ENCODE measurements at places on chromosomes 7 and 10.

DNA sequence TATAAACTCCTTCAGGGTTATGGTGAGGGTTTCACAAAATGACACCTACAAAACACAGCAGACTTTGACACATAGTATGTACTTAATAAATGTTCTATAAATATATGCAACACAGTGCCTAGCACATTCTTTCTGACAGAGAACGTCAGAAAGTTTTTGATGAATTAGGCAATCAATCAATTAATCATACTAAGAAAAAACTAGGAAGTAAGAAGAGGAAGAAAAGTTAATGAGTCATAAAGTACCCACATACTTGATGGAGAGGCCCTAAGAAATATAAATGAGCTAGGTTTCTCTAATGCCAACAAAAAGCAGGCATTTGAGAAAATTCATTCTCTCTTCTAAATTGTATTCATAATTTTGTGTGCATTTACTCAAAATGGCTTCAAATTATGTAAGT is 192.7 kb upstream of the VWC2 start:
- no peak for DNase-seq

- no peak for DNase-seq
Measured at GRCh38 chr7:176786-177459, 15.4 kb upstream of the FAM20C start.

- no peak for DNase-seq
Measured at GRCh38 chr10:127243490-127244272, 47.3 kb upstream of the INSYN2A start.

GRCh38 chr10:124044143-124044862 is 49.1 kb downstream of the CHST15 start:
- no peak for DNase-seq

DNA sequence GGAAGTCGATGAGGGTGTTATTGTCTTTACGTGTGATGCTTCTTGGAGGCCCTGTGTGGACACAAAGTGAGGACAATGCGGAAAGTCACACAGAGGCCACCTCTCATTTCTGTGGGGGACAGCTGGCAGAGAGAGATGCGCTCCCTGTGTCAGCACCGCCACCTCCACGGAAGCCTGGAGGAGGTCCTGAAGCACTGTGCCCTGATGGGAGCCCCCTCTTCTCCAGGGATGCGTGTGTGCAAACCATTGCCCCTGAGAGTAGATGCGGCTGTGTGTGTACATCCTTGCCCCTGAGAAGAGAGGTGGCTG is 2.0 kb downstream of the PTPRE start:
- DNase-seq: no peak

- DNase-seq: no peak
Measured at GRCh38 chr10:79561257-79561656, 1.1 kb upstream of the SFTPA2 start.

GRCh38 chr10:86786368-86786767 is 29.9 kb downstream of the BMPR1A start:
- no peak for DNase-seq

GRCh38 chr10:132591166-132591971 is 53.8 kb downstream of the INPP5A start:
- no peak for DNase-seq

GRCh38 chr7:47432671-47433563 is 149.0 kb downstream of the TNS3 start:
- no peak for DNase-seq

GRCh38 chr10:16509996-16510395 is 11.7 kb downstream of the C1QL3 start:
- DNase-seq: no peak

DNA sequence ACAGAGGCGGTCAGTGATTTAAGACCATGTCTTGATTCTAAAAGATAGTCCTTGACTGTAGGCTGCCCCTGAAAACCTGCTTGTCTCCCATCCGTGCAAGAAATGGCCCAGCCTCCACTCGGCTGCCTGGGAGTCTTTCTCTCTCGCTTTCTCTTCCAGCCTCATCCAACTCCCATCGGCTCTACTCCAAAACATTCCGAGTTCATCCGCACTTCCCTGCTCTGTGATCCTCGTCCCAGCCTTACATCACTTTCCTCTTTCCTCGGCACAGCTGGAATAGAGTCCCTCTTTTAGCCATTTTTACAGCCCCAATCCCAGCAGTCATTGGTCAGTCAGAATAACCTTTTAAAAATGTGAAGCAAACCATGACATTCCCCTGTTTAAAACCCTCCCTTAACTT is 135.1 kb downstream of the TAX1BP1 start:
- DNase-seq: no peak

DNA sequence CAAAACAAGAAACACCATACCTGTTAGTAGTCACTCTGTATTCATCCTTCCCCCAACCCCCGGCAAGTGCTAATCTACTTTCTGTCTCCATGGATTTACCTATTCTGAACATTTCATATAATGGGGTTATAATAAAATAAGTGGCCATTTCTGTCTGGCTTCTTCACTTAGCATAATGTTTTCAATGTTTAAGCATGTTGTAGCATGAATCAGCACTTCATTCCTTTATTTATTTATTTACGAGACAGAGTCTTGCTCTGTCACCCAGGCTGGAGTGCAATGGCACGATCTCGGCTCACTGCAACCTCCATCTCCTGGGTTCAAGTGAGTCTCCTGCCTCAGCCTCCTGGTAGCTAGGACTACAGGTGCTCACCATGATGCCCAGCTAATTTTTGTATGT is 69.2 kb downstream of the HIP1 start:
- DNase-seq: no peak

DNA sequence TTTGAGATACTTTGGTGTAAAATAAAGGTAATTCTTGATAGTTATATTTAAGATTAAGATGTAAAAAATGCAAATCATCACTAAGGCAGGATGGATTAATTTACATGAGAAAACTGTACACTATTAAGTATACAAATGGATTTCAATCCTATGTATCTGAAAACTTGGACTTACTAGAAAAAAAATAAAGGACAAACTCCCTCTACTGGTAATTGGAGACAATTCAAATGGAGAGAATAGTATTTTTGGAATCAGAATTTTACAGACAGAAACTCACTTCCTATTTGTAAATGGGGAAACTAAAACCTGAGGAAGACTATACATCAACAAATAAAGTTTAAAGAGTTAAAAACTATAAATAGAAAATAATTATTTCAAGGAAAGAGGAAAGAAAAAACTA is 62.6 kb downstream of the CUL2 start:
- no peak for DNase-seq

GRCh38 chr7:13152755-13153154 is 465.3 kb downstream of the ARL4A start:
- DNase-seq: no peak

GRCh38 chr7:41027428-41028115 is 675.3 kb downstream of the INHBA start:
- no peak for DNase-seq

DNA sequence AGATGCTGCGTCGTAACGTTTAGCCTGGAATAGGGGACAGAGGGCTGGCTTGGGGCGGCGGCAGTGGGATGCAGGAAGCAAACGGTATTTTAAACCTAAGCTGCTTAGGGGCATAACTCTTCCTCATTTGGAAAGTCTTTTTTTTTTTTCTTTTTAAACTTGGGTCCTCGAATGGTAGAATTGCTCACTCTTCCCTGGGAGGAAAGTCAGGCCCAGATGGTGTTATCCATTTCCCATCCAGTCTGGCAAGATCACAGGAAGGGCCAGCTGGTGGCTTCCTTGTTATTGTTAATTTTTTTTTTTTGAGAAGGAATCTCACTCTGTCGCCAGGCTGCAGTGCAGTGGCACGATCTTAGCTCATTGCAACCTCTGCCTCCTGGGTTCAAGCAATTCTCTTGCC is 56.6 kb downstream of the TMEM209 start:
- DNase-seq: no peak

DNA sequence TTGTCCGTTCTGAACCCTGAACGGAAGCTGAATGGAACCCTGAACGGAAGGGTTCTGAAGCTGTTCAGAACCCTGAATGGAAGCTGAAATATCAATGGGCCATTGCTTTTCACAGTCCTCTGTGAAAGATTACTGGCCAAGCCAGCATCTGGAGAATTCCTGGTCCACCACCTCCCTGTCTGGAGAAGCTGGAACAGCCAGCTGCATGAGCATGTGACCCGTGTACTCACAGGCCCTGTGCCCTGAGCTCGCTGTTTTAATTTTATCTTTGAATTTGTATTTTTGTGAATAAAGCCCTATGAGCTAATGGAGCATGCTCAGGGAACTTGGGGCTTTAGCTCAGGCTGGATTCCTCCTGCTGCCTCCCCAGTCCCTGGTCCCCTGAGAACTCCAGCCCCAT is 37.2 kb downstream of the HTRA1 start:
- DNase-seq: no peak

DNA sequence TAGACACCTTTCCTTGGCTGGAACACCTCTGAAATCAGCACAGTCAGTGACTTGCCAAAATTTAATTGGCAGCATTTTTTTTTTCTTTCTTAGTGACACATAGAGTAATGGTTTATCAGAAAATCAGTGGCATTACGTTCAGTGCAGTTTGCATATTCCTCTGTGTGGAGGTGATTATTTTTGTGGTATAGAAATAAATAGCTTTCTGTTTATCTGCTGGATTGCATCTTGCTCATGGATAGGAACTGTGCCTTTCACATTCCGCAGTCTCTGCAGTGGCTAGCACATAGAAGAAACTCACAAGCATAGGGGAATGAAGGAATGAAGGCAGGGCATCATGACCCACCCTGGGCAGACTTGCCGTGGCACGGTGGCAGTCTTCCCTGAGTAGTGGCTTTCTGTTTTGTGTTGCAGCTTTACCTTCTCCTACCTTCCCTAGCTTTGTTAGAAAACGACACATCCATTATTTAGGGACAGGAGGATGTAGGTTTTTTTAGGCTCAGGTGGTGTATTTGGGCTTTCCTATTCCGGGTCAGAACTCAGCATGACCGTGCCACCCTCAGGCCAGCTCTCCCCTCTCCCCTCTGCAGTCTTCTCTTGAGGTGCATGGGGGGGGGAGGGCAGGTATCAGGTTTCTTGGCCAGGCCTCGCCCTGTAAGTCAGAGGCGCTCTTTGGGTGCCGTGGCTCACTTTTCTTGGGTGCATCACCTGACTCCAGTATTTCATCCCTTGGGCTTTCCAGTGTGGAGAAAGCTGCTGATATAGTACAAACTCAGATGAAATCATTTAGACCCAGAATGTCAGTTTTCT is 112.5 kb upstream of the GJD4 start:
- DNase-seq: no peak

GRCh38 chr7:151756076-151756731 is 120.7 kb downstream of the PRKAG2 start:
- peak; percentile 61 for DNase-seq

DNA sequence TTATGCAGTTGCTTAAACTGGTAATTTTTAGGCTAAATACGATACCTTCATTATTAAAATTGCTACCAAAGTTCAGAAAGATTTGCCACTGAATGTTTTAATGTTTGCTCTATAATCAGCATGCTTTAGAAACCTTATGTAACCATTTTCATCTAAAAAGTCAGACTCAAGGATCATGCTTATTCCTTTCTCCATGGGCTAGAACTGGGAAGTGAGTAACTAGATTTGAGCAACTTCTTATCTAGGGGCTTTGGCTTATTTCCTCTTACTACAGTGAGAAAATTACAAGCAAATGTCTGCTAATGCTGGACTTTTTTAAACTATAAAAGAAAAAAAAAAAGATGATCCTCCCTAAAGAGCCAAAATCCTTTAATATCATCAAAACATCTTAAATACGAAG is 215.9 kb downstream of the CRPPA start:
- DNase-seq: no peak

- no peak for DNase-seq
Measured at GRCh38 chr10:100803492-100803891, 58.1 kb downstream of the PAX2 start.

DNA sequence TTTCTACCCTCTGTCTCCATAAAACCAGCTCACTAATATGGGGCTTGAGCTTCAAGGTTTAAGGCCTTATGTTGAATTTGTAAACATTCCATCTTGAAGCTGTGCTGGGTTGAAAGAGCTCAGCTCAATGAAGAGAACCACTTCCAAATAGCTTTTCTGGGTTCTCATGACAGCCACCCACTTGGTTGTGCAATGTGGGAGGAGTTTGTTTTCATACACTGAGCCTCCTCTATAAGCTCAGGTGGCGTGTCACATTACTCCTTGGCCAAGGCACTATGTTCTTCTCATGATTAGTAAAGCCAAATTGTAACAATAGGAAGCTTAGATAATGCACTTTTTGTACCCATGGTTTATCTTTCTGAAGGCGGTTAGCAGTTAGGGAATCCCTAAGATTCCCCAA is 265.6 kb downstream of the PTEN start:
- DNase-seq: no peak

DNA sequence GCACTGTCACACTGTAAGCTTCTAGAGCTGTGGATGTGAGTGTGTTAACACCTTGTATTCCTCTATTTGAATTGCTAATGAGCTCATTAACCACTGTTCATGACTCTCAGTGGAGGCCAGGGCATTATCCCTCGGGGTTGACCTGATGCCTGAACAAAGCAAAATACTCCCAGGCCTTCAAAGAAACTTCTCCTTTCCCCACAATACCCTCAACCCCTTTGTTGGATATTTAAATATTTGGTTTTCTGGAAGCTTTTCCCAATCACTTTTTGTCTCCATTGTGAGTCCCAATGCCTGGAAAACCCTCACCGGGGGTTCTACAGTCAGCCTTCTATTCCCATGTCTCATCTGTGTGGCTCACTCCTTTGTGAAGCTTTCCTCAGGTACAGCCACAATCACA is 780.1 kb downstream of the PHTF2 start:
- no peak for DNase-seq

DNA sequence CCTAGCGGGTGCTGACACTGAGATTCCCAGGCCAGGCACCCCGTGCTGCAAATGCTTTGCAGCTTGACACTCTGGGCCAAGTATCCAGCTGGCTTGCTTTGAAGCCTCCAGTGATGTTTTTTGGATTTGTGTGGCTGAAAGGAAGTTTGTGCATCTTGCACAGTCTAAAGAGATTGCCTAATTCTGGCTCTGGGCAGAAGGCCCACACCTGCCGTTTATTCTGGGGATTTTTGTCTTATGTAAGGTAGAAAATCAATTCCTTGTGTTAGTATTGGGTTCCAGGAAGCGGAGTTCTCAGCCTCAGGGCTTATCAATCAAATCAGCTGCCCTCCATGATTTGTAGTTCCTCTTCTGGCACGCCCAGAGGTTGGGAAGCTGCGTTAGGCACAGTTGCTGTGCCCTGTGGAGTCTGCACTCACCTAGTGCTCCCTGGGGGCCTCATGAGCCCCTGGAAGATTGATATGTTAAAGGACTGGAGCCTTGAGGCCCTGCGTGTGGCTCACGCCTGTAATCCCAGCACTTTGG is 8.4 kb upstream of the PURB start:
- no peak for DNase-seq

- no peak for DNase-seq
Measured at GRCh38 chr10:110107887-110108286, 99.5 kb upstream of the MXI1 start.

DNA sequence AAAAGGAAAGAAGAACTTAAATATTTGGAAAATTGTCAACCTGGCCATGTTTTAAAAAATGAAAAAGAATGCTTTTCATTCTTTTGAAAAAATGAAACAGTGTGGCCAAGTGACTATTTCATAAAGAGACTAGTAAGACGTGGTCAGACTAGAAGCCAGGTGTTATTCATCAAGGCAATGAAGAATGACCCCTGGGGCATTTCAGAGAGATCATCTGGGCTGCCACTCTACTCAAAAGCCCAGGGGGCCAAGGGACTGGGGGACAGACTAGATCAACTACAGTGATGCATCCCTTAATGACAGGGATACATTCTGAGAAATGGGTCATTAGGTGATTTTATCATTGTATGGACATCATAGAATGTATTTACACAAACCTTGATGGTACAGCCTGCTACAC is 199.4 kb downstream of the STK31 start:
- DNase-seq: no peak

GRCh38 chr10:110698782-110699201 is 54.7 kb downstream of the RBM20 start:
- no peak for DNase-seq

- no peak for DNase-seq
Measured at GRCh38 chr7:141674702-141675101, 27.3 kb downstream of the DENND11 start.
